ENCODE measurements at places on chromosomes 13 and 19.

DNA sequence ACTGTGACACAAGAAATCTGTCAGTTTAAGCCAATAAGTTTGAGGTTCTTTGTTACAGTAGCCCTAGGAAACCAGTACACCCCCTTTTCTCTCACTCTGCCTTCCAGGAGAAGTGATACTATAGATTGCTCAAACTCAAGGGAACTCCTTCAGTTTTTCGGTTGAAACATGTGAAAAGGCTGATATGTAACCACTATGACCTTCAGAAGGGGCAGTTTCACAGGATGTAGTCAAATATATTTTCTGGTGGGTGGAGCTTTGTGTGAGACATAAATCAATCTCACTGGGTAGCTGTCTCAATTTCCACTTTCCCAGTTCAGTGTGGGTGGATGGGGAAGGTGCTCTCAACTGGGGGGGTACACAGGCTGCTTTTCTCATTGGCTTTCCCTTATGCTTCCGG is 41.7 kb downstream of the HTR2A start:
- no peak for DNase-seq

GRCh38 chr13:27391471-27391870 is 32.9 kb upstream of the GTF3A start:
- DNase-seq: no peak

GRCh38 chr13:20772401-20773131 is 1.2 kb downstream of the EEF1AKMT1 start:
- DNase-seq: no peak

- DNase-seq: peak; percentile 97
These were observed 13.3 kb upstream of the ISYNA1 start for GRCh38 chr19:18450931-18451836.

DNA sequence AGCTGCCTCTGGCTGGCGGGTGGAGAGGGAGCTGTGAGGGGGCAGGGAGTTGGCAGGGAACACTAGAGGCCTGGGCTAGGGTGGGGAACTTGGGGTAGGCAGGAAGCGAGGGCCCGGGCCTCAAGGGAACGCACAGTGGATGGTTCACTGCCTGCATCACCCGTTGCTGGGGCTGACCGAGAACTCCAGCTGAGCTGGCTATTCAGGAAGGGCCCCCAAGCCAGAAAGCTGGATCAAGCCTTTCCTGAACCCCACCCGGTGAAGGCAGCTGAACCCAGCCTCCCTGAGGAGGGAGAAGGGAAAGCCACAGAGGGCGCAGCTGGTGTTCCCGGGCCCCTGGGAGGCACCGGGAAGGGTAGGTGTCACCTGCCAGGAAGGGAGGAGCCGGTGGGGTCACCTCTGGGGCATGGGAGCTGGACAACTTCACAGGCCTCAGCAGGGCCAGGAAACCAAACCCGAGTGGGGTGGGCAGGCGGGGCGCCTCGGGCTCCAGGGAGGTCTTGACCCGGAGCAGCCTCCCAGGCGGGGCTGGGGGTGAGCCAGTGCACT is 13.9 kb downstream of the PALM start:
- DNase-seq: no peak

- no peak for DNase-seq
These were observed 58.1 kb upstream of the MYCBP2 start for GRCh38 chr13:77384999-77385398.

- no peak for DNase-seq
These were observed 33.1 kb downstream of the CERS4 start for GRCh38 chr19:8242211-8242821.

DNA sequence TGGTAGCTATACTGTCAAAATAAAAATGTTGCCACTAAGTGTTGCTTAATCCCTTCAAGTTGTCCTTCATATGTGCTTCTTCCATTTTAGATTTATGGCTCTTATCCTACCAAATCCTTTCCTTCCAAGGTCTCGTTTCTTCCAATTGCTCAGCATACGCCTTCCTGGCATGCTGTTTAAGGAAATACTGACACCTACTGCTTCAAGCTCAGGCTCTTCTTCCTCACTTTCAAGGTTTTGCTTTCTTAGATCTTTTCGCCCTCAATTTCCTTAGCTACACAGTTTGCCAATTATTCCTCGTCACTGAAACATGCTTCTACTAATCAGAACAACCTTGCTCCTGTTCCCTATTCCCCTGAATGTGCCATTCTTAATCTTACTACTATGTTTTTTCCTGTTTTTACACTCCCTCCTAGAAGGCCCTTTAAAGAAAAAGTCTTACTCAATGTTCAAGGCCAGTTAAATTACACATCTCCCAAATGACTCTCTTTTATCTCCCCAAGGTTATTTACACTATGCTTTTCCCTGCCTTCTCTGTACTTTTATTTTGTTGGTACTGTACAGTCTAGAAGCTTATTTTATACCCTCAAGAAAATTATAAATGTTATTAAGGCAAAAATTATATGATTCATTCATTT is 343.1 kb downstream of the MZT1 start:
- DNase-seq: no peak

- no peak for DNase-seq
These were observed 170.2 kb downstream of the FOXO1 start for GRCh38 chr13:40496035-40496810.

GRCh38 chr13:23042181-23042580 is 138.6 kb upstream of the SGCG start:
- DNase-seq: no peak

GRCh38 chr19:55676383-55676782 is 1.4 kb downstream of the EPN1 start:
- DNase-seq: no peak

DNA sequence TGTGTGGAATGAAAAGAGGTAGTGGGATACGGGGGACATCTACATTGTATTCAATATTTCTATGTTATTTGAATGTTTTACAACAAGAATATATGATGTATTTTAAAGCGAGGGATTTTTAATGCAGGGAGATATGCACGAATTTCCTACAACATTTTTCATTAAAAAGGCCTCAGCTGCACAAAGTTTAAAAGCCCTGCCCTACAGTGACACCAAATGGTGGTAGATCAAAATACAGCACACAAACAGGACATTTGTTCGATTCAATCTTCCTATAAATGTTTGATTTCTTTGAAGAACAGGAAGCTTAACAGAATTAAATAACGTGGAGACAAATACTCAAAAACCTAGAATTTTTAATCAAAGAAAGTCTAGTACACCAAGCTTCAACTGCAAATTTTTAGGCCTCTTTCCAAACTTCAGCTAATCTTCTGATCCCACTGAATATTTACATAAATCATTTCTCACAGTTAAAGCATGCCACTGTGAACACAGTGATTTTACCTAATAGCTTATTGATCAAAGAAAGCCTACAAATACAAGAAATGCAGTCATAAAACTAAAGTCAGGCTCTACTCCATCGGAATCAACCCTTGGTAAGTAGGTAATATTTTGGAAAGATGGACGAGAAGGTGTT is 257.2 kb downstream of the DIAPH3 start:
- DNase-seq: no peak

GRCh38 chr19:40553885-40554857 is 22.5 kb upstream of the SHKBP1 start:
- no peak for DNase-seq

DNA sequence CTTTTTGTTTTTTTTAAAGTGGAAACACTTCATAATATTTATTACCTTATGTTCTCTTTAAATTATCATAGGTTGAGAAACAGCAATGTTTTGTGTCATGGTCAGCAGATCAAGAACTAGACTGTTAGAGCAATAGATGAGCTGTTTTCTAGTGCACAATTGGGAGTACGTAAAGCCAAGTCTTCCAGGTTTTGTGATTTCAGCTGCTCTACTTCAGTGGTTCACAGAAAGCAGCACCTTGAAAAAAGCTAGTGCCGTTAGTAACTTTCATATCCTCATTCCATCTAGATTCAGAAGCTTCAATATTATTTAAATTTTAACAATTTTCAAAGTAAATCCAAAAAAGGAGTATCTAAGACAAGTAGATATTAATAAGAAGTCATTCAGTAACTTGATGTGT is 1.9 kb downstream of the GPR18 start:
- no peak for DNase-seq

- DNase-seq: peak; percentile 89
These were observed at the start of gene ICAM4 for GRCh38 chr19:10286803-10287737. Gene ICAM4 (plus strand): TSS chr19:10286955. CDS start chr19:10287013, 58 bp downstream.

DNA sequence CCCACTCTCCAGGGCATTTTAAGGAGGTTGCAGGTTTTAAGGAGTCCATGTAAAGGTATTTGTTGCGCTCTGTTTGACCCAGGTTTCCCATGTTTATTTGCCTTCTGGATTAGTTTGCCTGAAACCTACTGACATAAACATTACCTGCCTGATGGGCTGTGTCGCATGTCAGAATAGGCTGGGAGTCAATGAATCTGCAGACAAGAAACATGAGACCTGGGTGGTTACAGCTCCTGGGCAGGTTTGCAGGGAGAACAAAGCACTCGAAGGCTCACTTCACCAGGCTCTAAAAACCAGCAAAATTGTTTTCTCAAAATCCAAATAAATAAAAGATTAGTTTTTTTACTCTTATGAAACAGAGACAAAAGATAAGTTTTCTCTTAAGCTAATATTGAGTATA is 114.4 kb upstream of the SERTM1 start:
- no peak for DNase-seq

- no peak for DNase-seq
These were observed 15.7 kb upstream of the OBI1 start for GRCh38 chr13:78674638-78675037.

GRCh38 chr13:60412909-60413616 is 16.0 kb downstream of the TDRD3 start:
- no peak for DNase-seq

DNA sequence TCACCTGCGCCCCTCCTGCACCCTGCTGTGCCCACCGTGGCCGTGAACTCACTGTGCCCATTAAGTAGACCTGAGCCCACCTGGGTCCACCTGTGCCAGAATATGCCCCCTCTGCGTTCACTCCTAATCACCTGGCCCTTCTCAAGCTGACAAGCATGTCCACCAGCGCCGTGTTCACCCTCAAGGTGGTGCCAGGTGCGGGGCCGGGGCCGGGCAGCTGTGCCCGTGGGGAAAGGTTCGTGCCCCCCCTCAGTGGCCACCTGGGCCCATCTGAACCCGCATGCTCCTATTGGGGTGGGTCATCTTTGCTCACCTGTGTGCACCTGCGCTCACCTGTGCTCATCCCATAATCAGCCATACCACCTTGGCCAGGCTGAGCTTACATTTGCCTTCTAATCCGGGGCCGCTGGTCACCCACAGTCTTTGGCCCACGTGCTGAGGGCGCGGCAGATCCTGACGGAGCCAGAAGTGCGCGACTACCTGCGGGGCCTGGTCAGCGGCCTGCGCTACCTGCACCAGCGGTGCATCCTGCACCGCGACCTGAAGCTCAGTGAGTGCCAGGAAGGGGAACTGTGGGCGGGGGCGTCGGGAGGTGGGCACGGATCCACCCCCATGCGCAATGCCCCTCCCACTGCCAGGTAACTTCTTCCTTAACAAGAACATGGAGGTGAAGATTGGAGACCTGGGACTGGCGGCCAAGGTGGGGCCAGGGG is 2.3 kb downstream of the PLK5 start:
- no peak for DNase-seq

DNA sequence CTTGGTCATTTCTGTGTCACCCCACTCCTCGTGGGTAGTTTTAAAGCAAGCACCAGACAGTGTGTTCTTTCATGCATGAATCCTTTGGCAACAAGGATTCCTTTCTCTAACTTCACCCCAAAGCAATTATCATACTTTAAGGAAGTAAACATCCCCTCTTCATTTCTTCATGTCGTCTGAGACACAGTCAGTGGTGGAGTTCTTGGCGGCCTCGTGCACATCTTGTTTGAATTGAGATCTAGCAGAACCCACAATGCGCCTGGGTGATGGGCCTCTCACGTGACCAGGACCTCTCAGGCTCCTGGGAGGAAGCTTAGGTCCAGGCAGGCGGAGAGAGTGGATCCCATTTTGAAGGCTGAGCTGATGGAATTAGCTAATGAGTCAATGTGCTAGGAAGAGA is 2.6 kb downstream of the ACSBG2 start:
- DNase-seq: no peak

- no peak for DNase-seq
These were observed 29.7 kb downstream of the GPX4 start for GRCh38 chr19:1133471-1133929.

DNA sequence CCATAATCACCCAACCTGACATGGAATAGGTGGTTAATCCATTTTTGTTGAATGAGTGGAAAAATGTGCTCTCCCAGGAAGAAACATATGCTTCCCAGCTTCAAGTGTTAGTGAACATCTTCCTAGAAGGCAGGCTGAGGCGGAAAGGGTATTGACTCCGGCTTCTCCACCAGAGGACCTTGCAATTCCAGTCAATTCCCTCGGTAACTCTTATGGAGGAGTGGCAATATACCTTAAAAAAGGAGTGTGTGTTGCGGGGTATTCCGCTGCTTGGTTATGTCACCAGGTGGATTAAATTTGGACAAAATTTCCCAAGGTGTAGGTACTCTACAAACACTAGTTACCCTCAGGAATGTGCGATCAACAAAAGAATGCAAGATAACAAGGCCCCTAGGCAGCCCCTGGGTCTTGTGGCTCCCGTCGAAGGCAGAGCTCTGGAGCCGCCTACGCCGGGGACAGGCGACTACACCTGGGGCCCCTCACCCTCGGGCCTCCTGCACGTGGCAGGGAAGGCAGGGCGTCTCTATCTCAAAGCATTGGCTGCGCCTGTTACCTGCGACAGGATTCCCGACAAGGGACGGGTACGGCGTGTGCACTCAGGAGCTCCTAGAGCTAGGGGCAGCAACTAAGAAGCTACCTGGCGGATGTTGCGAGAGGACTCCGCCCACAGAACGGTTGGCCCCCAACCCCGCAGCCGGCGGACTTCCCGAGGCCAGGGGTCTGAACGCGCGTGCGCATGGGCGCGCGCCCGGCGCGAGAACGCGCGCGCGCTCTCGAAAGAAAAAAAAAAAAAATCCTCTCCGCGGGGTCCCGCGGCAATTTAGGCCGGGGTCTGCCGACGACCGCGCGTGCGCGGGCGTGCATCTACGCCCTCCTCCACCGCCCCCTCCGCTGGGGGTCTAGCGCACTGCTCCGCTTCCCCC is at the start of gene WDR87:
Gene WDR87 (minus strand): TSS at position 649 of the 923 bp plus-strand sequence. CDS start 8,355 bp downstream, outside the sequence.
- peak; percentile 55 for DNase-seq

- no peak for DNase-seq
These were observed 31.6 kb downstream of the USP12 start for GRCh38 chr13:27140060-27140459.

Measured in liver (tissue), 10 donors.